ENCODE measurements at places on chromosomes 4 and X. TPM values are rescaled to one million over a fixed set of nuclear protein-coding genes. Genes with fewer than 3 reads are reported as not detected.

GRCh38 chr4:137200322-137200721, 332.0 kb downstream of the PCDH18 start:
- no peak for DNase-seq

GRCh38 chr4:79175716-79176115, 150.1 kb downstream of the NAA11 start:
- DNase-seq: no peak

GRCh38 chr4:124177647-124178425, 534.7 kb downstream of the ANKRD50 start:
- peak; percentile 45 for DNase-seq

FREM3 gene
- total RNA-seq: not detected

DNA sequence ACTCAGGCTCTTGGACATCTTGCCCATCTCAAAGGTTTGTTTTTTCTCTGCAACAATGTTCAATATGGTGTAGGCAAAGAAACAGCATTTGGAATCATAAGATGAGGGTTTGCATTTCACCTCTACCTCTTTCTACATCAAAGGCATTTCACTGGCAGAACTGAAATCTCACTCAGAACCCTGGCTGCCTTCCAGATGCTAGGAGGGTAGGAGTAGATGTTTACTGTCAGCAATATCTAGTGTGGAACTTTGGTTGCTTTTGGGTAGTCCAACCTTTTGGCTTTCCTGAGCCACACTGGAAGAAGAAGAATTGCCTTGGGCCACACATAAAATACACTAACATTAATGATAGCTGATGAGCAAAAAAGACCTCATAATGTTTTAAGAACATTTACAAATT, 297.0 kb upstream of the KLF3 start:
- DNase-seq: no peak

PDE5A gene
- total RNA-seq: 114 TPM

SSX4 gene
- total RNA-seq: 0.15 TPM

- no peak for DNase-seq
Observed at GRCh38 chr4:166482758-166483157, 609.7 kb downstream of the TLL1 start.

- no peak for DNase-seq
Observed at GRCh38 chr4:96471956-96472867, 632.3 kb downstream of the PDHA2 start.

DNA sequence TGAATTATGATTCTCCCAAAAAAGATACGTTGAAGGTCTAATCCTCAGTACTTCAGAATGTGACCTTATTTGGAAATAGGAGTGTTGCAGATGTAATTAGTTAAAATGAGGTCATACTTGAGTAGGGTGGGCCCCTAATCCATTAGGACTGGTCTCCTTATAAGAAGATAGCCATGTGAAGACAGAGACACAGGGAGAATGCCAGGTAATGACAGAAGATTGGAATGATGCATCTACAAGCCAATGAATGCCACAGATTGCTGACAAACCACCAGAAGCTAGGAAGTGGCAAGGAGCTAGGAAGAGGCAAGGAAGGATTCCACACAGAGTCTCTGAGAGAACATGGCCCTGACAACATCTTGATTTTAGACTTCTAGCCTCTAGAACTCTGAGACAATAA, 7.4 kb upstream of the RPS6KA3 start:
- no peak for DNase-seq

CXorf49 gene
- not detected for total RNA-seq

- no peak for DNase-seq
Observed at GRCh38 chr4:138833974-138834373, 181.6 kb upstream of the NOCT start.

GRCh38 chrX:14064626-14065432, 35.1 kb upstream of the GEMIN8 start:
- no peak for DNase-seq
